ENCODE measurements at places on chromosomes 16 and 17. TPM values are rescaled to one million over a fixed set of nuclear protein-coding genes. Genes with fewer than 3 reads are reported as not detected.

The COX6A2 gene
- polyA plus RNA-seq: not detected

GRCh38 chr16:64445245-64445644 is 676.6 kb downstream of the CDH11 start:
- DNase-seq: no peak

DNA sequence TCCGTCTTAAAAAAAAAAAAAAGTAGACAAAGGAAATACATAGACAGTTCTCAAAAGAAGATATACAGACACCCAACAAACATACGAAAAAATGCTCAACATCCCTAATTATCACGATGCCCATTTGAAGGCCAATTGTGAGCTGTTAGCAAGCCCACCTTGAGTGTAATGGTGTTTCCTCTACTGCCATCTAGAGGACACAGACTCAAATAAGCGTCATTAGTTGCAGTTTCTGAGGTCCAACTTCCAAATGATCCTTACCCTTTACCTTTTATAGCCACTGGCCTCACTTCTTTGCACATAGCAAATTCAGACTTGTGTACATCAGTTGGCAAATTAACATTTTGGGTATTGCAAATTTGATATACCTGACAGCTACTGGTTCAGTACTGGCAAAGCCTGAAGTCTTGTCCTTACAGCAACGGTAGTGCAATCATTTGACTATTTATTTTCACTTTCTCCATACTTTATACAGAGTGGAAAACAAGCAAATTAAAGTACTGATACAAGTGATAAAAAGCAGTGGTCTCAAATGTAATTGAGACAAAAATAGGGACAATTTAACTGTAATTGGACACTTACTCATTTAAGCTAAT is 536.3 kb upstream of the EEF2KMT start:
- DNase-seq: no peak

- peak; percentile 92 for DNase-seq
These were observed 17.8 kb upstream of the RAI1 start for GRCh38 chr17:17663160-17664063.

- DNase-seq: peak; percentile 90
These were observed 9.3 kb downstream of the CORO6 start for GRCh38 chr17:29613352-29613837.

The PMFBP1 gene
- polyA plus RNA-seq: not detected

GRCh38 chr17:49597928-49598655 is 22.4 kb downstream of the NXPH3 start:
- no peak for DNase-seq

The TP53TG3C gene
- polyA plus RNA-seq: not detected

DNA sequence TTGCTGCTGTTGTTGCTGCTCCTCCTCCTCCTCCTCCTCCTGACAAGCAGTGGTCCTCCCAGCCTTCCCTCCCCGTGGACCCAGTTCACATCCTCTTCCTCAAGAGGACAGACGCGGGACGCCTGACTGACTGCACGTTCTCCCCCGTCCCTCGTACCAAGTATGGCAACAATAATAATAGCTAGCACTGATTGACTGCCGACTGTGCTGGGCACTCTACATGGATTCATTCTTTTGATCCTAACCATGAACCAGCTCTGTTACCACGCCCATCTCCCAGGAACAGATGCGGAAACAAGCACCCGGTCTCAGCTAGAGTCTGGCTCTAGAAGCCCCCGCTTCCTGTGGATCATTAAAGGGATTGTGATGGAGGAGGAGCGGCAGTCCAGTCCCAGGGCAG is 78.0 kb downstream of the GNAO1 start:
- DNase-seq: no peak

DNA sequence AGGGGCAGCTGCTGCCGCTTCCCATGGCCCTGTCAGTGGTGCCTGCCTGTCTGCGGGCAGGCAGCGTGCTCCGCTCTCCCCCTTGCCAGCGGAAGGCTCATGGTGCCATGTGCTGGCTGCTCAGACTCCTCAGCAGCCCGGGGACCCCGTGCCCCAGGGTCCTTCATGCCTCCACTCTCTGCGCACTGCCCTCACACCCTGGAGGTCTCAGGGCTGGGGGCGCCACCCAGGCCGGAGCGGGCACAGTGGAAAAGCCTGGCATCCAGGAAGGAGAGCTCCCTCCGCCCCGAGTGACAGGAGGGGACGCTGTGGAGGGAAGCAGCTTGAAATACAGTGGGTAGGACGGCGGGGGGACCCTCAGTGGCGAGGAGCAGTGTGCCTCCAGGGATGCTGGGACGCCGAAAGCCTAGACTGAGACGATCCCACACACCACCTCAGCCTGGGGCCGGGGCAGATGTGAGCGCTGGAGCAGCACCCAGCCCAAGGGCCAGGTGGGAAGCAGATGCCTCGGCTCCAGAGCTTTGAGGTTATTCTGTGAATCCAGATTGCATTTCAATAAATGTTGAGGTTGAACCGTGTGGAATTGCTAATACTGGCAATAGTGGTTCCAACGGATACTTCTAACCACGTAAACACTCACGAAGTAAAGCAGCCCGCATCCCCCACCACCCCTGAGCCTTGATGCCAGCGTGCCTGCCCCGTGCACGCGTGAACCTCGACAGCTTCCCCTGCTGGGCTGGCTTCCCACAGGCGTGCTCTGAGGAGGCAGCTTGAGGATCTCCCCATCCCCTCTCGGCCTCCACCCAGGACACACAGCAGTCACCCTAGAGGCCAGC is 6.5 kb downstream of the TMEM204 start:
- DNase-seq: no peak

DNA sequence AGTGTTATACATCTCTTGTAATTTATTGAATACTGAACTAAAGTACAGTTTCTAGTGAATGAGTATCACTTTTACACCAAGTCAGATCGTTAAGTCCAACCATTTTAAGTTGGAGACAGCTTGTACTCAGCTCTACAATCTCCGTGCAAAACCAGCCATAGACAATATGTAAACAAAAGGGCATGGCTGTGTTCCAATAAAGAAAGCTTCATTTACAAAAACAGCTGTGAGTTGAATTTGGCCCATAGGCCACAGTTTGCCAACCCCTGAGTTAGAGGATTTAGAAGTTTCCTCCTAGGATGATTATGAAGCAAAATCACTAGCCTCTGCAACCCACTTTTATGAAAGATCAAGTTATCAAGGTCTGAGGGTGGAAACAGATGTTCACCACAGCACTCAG is 105.7 kb upstream of the RCVRN start:
- DNase-seq: no peak

DNA sequence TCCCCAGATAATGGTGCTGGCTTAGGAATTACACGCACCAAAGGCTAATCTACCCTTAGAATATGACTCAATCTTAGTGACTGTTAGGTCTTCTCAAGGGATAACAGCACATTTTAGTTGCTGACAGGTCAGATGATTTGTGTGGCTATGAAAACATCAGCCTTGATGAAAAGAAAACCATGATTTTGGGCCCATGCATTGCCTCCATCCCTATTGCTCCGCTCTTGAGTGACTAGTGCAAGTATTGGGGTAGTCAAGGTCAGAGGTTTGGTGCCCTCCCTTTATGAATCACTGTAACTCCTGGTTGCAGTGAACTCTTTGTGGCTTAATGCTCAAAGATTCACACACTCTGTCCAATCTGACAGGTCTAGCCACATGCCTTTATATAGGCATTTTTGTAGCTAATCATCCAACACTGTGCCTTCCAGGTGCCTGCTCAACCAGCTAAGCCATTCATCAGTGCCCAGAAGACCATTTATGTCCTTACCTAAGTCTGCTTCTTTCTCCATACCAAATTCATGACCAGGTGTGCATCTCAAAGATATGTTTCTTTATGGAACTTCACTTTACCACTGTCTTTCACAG is 251.6 kb downstream of the KCNJ2 start:
- no peak for DNase-seq

The PRCD gene
- not detected for polyA plus RNA-seq

DNA sequence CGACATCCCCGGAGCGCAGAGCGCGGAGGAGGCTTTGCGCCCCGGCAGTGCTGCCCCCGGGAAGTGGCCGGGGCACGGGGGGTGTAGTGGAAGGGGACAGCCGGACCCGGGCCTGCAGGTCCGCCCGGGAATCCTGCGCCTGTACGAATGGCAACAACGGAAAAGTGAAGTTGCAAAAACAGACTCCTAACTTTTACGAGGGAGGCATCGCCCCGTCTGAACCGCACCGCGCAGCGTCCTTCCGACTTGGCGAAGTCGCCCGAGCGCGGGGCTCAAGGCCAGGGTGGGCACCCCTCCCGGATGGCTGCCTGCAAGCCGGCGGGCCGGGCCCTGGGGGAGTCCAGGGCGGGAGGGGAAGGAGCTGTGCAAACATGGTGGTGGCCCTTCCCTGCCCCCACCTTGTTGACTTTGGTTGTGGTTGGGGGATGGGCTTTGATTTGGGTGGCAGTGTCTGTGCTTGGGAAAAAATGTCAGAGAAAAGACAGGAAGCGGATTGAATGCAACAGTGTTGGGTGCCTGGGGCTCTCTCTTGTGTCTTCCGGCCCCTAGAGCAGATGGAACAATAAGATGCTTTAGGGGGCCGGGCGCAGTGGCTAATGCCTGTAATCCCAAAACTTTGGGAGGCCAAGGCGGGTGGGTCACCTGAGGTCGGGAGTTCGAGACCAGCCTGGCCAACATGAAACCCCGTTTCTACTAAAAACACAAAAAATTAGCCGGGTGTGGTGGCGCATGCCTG is 675 bp downstream of the RNF213 start:
- peak; percentile 85 for DNase-seq

The CD300A gene
- polyA plus RNA-seq: 51.4 TPM

The OR4D1 gene
- polyA plus RNA-seq: 1.9 TPM

The HOXB4 gene
- 0.13 TPM for polyA plus RNA-seq

DNA sequence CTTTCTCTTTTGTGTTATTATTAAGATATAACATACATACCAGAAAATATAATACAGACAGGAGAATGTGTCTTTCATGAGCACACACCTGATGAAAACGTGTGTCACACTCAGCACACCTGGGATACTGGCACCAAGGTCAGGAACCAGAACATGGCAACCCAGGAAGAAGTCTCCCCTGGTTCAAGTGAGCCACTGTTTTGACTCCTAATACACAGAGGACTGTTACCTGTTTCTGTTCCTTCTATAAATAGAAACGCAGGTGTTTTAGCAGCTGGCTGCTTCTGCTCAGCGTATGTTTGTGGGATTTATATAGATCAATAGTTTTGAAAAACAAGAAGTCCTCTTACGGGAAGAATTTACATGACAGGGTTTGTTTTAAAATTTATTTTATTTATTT is 3.5 kb downstream of the SEC14L1 start:
- no peak for DNase-seq
